ENCODE measurements at places on chromosomes 13 and 19.

- no peak for DNase-seq
Measured at GRCh38 chr13:114049026-114049425, 75.2 kb upstream of the C13orf46 start.

- DNase-seq = no peak
Measured at GRCh38 chr19:51821456-51821855, 26.5 kb downstream of the FPR3 start.

DNA sequence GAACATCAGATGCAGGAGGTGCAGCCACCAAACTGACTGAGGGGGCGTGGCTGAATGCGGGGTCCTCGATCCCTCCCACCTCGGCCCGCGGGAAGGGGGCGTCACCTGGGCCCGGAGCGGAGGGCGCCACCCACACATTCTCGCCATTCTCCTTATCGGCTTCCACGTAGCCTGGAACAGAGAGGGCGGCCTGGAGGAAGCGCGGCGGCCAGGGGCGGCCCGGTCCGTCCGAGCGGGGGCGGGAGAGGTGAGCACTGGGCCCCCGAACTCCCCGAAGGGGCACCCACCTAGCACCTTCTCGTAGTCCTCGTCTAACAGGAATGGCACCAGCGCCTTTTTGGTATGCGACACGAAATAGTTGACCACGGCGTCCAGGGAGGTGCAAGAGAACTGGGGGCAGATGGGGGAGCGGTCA is 11.8 kb downstream of the STAP2 start:
- DNase-seq = no peak

GRCh38 chr13:97757807-97758206 is 195.7 kb upstream of the IPO5 start:
- DNase-seq = no peak

DNA sequence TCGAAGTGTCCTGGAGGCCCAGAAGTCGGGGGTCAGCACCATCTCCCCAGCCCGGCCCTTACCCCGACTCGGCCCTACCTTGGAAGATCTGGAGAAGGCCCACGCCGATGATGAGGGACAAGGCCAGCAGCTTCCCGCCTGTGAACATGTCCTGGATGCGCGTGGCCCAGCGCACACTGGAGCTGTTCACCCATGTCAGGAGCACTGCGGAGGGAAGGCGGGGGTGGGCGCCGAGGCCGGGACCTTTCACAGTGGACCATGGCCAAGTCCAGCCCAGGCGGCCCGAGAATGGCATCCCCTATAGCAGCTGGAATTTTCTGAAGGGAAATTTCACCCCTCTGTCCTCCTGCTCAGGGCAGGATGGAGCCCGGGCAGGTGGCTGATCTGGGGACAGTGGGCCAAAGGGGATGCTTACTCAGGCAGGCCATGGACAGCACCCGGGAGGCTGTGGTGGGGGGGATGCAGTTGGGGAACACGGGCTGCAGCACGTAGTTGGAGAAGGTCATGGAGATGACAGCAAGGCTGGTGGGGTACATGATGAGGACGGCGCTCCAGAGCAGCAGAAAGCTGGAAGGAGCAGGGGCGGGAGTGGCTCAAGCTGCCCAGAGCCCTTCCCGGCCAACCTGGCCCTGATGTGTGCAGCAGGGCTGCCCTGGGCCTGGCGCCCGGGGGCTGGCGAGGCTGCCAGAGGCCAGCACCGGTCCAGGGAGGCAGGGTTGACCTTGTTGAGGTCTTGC is 13.0 kb downstream of the SLC7A10 start:
- no peak for DNase-seq
